Chondrocyte (in vitro differentiated cells): ENCODE measurements at places on chromosomes 6 and 20.

- no peak for DNase-seq
Observed at GRCh38 chr6:41704656-41705310, 30.6 kb downstream of the TFEB start.

DNA sequence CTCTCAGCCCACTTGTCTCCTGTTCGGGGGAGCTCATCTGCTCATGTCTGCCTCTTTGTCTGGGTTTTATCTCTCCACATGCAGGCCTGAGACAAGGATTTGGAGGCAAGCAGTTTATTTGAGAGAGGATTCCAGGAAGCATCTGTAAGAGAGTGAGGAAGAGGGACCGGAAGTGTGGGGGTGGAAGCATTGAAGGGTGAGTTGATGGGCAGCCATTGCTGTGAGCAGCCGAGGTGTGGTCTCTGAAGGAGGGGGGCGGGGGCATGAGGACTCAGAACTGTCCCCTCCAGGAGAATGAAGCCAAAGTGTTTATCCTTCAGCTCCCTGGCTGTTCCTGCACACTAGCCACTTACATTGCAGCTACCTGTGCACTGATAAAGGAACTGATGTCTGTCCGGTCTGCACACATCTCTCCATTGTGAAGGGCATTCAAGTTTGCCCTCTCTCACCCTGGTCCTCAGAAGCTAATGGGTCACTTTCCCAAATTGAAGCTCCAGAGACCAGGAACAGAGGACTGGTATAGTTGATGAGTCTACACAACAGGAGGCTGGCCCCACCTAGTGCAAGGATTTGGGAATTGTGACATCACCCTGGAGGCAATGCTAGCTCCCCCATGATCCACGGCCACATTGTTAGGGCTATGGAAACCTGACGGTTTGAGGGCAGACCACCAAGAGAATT lies 100.5 kb upstream of the FOXA2 start:
- no peak for DNase-seq

DNA sequence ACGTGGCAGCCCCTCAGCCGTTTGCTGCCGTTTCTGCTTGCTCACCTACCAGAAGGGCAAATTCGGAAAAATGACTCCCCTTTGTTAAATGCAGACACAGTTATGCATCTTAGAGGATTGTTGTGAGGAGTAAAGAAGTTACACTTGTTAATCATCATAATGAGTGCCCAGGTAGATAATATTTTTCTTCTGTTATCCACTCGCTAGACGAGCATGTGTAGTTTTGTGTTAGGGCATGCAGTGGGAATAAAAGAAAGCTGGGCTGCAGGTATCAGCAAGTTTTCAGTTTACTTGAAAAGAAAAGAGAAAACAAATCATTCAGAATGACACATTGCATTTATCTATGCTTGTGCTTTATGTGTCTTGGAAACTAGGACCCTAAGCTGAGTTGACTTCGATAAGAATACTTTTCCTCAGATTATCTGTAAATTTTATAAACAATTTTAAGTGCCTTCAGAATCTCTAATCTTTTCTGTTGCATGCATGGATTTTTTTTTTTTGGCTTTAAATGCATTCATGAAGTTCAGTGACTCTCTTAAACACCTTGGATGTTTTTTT lies 365.3 kb downstream of the QKI start:
- DNase-seq: no peak

DNA sequence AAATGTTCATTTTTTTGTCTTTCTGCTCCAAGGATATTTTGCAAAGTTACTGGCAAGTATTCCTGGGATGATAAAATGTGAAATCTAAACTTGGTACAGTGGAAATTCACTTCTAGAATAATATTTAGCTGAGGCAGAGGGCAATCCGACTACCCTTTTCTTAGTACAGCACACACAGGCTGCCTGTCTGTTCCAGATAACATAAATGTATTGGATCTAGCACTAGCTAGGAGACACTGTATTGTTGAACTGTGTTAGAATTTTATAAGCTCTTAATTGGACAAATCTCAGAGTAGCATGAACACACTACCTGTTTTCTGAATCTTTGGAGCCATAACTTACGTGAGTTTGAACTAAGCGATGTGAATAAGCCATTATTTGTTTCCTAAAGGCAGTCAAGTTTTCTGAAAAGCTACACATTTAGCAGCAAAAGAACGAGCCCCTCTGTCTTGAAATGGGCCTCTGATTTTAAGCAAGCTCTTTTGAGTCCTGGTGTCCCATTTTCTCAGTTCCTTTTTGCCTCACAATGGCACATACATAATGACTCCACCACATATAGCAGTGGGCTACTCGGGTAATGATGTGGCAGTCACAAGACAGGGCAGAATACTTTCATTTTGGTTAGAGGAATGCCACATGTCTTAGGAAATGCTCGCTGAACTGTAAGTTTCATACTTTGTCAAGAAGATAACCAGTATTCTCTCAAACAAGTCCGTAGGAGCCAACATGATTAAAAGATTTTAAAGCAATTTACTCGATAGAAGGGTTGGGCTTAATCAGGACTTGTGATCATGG lies 116.5 kb upstream of the ESR1 start:
- DNase-seq: no peak

DNA sequence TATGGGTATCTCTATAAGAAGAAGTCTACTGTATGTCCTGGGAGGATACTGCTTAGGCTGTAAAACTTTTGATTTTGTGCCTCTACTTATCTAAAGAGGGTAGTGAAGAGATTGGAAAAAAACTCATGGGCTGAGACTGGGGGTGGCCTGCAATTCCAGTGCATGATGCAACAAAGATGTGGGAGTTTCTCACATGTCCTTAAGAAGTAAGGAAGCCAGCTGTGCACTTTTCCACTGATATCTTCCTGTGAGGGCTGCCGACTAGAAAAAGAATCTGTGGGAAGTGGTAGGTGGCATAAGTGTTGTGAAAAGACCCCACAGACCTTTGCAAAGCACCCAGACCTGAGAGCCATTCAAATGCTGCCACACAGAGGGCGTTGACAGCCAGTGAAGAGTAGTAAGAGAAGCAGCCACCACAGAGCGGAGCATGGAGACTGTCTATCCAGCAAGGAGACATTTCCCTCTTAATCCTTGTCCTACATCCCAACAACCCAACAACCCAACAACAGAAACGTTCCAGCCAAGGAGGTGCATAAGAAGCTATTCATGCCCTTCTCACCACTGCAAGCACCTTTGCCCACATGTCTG lies 65.1 kb downstream of the PFDN4 start:
- DNase-seq: no peak

GRCh38 chr20:20201124-20201523 lies 148.8 kb downstream of the CFAP61 start:
- DNase-seq: no peak

- DNase-seq: no peak
Observed at GRCh38 chr6:41967312-41968287, 26.0 kb upstream of the CCND3 start.

DNA sequence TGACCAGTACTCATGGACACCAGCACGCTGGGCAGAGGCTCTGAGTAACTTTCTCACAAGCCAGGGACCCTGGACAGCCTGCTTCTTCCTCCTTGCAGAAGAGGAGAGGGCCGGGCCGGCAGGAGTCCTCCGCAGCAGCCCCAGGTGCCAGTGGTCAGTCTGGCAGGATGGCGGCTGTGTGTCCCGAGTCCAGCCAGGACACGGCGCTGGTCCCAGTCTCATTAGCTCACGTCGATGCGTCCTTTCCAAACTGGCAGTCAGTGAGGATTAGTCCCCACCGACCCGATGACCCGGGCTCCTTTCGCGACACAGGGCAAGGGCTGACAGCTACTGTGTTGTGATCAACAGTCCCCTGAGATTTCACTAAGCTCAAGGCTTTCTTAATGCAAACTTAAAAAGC lies 267.0 kb downstream of the TAF4 start:
- peak; percentile 65 for DNase-seq

DNA sequence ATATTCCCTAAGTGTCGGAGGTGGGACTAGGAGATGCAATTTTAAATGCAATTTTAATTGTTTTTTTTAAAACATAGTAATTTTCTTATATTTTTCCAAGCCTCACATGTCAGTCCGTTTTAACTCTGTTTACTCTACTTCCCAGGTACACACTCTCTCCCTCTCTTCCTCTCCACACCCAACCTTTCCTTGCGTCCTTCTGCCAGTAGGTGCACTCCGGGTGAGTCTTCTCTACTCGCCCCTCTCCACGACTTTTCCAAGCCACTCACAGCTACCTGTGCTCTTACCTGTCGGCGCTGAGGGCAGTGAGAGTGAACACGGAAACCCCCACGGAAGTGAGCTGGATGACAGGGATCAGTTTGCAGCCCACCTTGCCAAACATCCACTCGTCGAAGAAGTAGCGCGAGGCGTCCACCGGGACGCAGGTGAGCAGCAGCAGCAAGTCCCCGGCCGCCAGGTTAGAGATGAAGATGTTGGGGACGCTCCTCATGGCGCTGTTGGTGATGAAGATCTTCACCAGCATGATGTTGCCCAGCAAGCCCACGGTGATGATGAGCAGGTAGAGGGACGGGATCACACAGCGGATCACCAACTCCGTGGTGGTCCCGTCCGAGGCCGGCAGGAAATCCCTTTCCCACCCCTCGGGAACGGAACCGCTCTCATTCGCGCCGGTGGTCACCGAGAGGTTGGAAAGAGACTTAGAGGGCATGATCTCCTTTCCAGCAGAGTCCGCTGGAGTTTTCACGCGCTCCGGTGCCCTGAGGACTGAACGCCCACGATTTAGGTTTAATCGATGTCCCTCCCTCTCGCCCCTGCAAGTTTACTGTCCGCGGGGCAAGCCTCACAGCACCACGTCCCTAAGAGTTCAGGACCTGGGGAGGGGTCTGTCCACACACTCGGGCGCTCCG lies 44.5 kb upstream of the GJE1 start:
- peak; percentile 57 for DNase-seq

GRCh38 chr6:170017603-170018320 lies 266.3 kb downstream of the ERMARD start:
- no peak for DNase-seq
